Myocyte (in vitro differentiated cells): ENCODE measurements at places on chromosomes 3 and 15. TPM values are rescaled to one million over a fixed set of nuclear protein-coding genes. Genes with fewer than 3 reads are reported as not detected.
A peak's percentile ranks its signal among the peaks of the same experiment; 100 is the strongest.

Gene C3orf20
- not detected in 2 replicates for total RNA-seq

Gene A4GNT
- total RNA-seq: not detected in 2 replicates

Gene TTLL13
- 0.08 TPM in 1 of 2 replicates, not detected in the other for total RNA-seq

Gene GOLGA6D
- not detected in 2 replicates for total RNA-seq

Gene MAP1A
- total RNA-seq: 332 and 364 TPM in 2 replicates

Gene MEIS2
- total RNA-seq: 4.0 and 7.3 TPM in 2 replicates

Gene SAMD7
- total RNA-seq: not detected in 2 replicates

Gene DLL4
- total RNA-seq: 0.13 TPM in 1 of 2 replicates, not detected in the other

Gene ST8SIA2
- total RNA-seq: 28.6 and 30.8 TPM in 2 replicates

Gene UROC1
- total RNA-seq: not detected in 2 replicates

DNA sequence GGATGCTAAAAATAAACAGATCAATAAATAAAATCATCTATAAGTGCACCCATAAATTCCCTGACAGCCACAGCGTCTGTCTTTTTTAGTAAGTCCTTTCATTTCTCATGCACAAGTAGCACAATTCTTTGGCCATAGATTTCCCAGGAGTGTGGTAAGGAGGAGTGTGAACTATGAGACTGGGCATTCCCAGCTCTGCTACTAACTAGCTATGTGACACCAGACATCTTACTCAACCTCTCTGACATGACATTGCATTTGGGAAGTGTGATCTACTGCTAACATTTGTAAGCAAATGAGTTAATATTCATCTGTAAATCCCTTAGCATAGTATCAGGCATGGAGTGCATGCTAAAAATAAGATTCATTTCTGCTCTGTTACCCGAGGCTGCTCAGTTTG is 301.7 kb downstream of the NTRK3 start:
- no peak for DNase-seq

DNA sequence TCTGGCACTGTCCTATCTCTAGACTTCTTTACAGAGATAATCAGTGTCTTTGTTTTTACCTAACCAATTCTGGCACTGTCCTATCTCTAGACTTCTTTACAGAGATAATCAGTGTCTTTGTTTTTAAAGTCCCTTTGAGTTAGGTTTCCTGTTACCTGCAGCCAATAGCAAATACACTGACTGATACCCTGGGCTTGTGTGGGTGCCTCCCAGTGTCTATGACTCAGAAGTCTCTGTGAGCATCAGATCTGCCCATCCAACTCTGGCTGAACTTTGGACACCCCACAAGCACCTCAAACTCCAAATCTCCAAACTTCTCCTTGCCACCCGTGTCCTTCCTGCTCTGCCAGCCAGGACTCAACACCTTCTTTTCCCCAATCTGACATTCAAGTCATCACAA is 30.4 kb downstream of the SLC41A3 start:
- no peak for DNase-seq

- peak; percentile 49 for DNase-seq
These were observed 9.2 kb downstream of the IGDCC3 start for GRCh38 chr15:65368302-65369211.

GRCh38 chr3:46131884-46132450 is 76.1 kb downstream of the CCR1 start:
- no peak for DNase-seq

DNA sequence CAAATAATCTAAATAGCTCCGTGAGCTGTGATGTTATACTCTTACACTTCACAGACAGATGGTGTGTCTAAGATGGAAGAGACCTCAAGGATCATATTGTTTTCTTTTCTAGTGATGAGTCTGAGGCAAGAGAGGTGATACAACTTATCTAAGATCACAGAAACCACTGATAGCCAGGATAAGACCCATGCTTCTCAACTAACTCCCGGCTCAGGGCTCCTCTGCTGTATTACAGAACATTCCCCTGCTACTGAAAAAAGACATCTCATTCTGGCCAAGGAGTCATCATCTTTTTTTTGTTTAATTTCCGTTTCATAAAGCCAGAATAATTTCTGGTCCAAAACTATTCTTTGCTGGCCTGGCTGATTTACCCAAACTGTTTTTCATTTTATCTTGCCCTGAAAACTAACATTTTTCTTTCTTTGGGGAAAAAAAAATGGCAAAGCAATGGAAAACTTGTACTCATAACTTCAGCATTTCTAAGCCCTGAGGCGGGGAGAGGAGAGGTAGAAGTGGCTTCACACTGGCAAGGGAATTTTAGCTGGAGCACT is 46.9 kb upstream of the GAP43 start:
- DNase-seq: no peak

DNA sequence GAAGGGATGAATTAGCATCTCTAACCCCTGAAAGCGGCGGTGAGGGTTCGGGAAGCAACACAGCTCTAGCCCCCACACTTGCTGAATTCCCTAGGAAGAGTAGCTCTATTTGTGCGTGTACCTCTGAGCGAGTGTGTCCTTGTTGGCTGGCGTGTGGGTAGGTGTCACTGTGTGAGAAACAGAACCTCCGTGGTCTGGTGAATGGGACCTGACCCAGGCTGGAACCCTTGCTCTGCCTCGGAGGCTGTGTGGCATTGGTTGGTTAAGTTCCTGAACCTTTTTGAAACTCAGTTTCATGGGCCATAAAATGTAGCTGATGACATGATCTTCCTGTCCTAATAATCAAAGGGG is 414 bp upstream of the TMEM115 start:
- no peak for DNase-seq

DNA sequence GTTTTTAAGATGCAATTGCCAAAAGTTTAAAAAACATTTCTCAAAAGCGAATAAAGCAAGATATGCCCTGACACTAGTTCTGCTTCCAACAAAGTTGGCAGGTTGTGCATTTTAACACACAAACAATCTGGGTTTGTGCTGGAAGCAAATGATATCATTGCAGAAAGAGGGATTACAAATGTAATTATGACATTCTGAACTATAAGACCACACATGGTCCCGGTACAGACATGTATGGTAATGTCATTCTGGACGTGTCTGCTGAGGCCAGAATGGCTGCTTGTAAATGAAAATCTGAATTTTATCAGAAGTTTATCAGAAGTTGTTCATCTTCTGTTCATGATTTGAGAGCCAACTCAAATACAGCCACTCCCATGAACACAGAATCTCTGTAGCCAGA is 10.7 kb downstream of the TMC3 start:
- DNase-seq: no peak

DNA sequence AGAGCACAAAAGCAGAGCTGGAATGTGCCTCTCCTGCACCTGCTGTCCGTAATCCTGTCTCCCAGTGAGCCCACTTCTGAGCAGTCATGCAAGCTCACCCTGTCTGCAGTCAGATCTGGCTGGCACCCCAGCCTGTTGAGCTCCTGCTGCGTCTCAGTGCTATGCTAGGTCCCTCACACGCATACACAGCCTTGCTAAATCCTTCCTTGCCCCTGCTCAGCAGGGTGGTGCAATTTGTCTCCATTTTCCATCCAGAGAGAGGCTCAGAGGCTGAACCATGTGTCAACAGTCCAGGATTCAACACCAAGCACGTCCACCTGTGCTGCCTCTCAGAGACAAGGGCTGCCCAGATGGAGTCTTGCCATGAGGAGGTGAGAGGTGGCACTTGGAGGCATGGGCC is 11.0 kb downstream of the POMGNT2 start:
- peak; percentile 39 for DNase-seq

DNA sequence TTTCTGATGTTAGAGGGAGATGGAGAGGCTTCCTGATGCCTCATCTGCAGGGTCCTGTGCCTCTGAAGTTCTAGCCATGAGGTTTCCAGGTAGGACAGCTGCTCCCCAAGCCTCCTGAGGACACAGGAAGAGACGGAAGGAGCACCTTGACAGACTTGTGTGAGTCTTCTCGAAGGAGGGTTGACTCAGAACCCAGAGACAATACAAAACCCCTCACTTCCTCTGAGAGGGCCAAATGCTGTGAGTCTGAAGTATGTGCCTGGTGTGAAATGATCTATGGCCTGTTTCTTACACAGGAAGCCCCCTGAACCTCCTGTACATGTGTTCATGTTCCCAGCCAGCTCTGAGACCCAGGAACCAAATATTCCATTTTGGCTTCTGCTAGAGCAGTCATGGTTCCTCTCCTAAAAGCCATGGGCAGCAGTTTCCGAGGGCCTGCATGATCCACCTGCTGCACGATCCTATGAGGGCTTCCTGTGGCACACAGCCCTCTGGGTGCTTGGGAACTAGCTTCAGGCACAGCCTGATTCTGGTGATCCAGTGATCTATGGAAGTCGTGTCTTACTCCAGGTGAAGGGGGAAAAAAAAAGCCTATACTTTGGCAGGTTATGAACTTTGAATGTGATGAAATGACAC is 62.2 kb downstream of the AAGAB start:
- no peak for DNase-seq

DNA sequence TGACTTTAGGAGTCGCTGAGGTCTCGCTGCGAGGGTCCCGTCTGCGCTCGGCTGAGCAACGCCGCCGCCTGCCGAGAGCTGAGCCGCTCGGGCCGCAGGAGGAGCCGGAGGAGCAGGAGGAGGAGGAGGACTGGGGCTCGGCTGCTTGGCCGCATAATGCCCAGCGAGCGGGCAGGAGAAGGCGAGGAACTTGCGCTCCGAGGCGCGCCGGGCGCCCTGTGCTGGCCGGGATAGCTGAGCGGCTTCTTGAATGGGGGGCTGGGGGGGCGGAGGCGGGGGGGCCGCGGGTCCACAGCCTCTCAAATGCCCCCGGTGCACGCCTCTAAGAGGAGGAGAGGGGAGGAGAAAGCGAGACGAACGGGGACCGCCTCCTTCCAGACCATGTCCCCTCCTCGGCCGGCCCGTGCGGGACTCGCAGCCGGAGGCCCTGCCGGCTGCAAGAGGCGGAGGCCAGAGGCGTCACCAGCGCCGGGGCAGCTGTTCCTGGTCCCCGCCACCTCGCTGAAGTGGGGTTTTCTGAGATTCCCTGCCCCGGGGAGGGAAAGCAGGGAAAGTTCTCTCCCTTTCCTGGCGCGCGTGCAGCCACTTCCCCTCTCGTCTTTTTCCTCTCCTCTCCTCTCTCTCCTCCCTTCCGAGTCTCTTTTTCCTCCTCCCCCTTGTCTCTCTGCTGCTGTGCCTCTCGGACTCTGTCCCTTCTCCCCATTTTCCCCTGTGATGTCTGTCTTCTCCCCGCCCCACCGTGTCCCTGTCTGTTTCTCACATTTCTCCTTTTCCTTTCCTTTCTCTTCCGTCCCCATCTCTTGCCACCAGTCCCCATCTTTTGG is at the start of gene ADAMTS9:
ADAMTS9 (minus strand) TSS at position 220 of the 824 bp plus-strand sequence. CDS start 343 bp downstream, outside the sequence.
- peak; percentile 62 for DNase-seq

DNA sequence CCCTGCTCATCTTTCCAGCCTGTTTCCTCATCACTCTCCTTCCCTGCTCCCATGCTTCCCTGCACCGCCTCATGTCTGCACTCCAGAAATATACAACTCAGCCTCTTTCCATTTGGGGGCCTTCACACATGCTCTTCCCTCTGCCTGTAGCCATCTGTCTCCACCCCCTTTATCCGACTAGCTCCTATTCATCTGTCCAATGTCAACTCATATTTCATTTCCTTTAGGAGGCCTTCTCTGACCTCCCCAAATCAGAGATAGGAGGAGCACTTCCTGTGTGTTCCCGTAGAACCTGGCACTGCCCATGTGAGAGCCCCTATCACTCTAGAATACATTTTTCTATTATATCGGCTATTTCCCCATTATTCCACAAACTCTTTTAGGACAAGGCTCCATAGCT is 10.6 kb downstream of the ATP8B4 start:
- DNase-seq: no peak

DNA sequence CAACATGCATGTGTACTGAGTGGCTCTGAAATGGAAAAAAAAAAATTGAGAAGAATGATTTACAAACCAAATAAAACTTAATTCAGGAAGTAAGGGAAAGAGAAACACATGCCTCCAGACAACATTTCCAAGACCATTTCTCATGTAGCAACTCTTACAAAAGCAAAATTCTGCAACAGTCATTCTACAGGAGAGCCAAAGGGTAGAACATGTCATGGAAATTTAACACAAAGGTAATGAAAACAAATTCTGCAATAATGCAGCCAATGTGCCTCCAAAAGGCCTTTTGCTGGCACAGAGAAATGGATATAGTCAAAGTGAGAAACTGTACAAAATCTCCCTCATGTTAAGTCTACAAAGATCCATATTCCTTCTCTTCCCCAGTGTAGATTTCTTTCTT is 4.0 kb downstream of the PEX11A start:
- DNase-seq: no peak

GRCh38 chr3:83393276-83393675 is 1565.5 kb upstream of the CADM2 start:
- DNase-seq: no peak

- DNase-seq: no peak
These were observed at the start of gene GABRG3 for GRCh38 chr15:26970712-26971210. GABRG3 (plus strand) TSS chr15:26971181.

DNA sequence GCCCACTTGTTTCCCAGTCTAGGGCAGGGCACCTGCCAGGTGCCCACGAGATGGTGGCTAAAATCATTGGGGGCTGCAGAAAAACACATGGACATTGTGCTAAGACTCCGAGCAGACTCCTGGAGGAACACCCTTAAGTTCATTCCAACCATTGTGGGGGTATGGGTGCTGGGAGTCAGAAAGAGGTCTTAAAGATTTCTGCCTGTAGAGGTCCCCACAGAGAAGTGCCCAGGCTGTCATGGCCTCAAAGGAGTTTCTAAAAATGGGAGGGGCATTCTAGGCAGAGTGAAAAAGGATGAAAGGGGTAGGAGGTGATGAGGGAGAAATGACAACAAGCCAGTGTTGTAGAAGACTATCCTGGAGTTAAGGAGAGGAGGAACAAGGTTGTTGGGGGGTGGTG is 17.1 kb downstream of the RBP1 start:
- no peak for DNase-seq

DNA sequence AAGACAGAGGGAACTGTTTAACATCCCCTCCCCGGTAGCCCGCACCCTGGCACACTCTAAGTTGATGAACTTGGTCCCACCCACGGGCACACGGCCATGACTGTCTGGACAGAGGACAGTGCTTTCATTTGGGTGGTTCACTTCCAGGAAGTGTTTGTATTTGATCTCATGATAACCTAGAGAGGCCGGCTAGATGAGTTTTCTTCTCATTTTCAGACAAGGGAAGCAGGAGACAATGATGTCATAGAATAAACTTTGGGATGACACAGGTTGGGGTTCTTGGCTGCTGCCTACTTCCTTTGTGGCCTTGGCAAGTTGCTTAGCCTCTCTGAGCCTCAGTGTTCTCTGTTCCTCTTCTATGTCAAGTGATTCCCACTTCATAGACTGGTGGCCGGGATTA is 16.1 kb upstream of the LYSMD4 start:
- no peak for DNase-seq

DNA sequence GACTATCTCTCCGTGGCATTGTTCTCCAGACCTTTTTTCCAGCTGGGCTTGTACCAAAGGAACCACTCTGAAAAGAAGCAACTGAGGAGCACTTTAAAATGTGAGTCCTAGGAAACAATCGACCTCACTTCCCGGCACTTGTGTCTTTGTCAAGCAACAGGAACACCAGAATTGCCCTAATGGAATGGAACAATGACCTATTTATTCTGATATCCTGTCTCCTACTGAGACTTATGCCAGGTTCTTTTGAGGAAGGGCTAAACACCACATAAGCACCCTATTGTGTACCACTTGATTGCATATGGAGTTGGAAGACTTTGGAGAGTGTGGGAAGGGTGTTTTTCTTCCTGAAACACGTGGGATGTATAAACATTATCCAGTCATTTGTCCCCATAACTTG is 56.8 kb upstream of the TGFBR2 start:
- DNase-seq: no peak

- no peak for DNase-seq
These were observed 30.5 kb downstream of the DNAJB8 start for GRCh38 chr3:128436214-128436613.
